NCI-H774 (cell line): ENCODE measurements at places on chromosomes 7 and 10.
A peak's percentile ranks its signal among the peaks of the same experiment; 100 is the strongest.

- DNase-seq: peak; percentile 44
Measured at GRCh38 chr7:151925446-151926335, 30.6 kb upstream of the GALNTL5 start.

GRCh38 chr7:25180592-25180923 is 47.7 kb downstream of the NPVF start:
- DNase-seq: no peak

GRCh38 chr10:126634911-126635310 is 35.6 kb downstream of the C10orf90 start:
- DNase-seq: no peak

DNA sequence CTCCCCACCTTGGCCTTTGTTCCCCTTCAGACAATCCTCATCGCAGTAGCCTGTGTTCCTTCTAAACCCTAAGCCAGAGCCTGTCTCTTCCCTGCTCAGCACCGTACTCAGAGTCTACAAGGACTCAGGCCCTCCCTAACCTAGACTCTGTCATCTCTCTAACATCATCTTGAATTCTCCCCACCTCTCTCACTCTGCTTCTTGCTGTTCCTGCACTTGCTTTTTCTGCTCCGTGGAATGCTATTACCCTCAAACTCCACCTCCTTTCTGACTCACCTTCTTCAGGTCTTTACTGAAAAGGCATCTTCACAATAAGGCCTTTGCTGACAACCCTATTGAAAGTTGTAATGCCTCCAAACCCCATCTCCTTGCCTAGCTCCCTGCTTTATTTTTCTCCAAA is 141.0 kb downstream of the DKK1 start:
- no peak for DNase-seq

DNA sequence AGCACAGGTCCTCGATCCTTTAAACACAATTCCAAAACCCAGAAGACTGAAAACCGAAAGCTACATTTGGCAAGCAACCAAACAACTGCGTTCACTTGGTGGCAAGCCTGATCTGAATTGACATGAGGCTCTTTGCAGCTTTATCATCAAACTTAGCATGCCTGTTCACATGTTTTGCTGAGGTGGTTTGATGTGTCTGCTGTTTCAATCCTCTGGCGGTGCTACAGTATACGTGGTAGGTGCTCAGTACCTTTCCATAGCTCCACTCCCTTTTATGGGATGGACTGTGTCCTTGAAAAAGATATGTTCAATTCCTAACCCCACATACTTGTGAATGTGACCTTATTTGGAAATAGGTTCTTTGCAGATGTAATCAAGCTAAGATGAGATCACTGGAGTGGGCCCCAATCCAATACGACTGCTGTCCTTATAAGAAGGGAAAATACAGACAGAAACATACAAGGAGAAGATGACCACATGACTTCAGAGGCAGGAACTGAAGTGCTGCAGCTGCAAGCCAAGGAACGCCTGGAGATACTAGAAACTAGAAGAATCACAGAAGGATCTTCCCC is 33.4 kb downstream of the CCDC6 start:
- DNase-seq: no peak

- DNase-seq: no peak
Measured at GRCh38 chr7:117098457-117098856, 145.2 kb downstream of the ST7 start.

GRCh38 chr7:39429421-39429820 is 136.8 kb upstream of the YAE1 start:
- DNase-seq: no peak

- DNase-seq: no peak
Measured at GRCh38 chr10:112517451-112517862, 70.4 kb downstream of the VTI1A start.

DNA sequence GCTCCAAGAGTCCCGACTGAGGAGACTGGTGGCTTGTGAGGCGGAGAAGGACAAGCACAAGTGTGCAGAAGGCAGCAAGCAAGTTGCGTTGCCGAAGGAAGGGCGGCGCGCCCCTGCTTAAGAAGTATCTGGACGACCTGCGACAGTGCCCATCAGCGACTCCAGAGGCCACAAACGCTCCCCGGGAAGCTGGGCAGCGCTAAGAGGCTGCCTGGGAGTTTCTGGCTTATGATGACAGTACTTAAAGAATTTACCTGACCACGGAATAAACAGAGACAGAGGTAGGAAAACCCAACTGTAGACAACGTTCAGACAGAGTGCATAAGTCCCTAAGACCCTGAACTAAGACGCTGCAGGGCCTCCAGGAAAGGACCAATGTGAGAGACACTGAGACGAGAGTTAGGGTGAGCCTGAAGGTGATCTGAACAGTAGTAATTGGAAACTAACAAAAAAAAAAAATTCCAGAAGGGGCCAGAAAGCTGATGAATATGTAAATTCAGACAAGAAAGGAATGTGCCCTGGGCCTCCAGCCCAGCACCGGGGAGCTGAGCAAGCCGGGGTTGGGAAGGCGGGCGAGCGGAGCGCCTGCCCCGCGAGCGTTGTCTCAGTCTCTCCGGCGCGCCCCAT is 1.0 kb downstream of the OSBPL3 start:
- no peak for DNase-seq

- DNase-seq: no peak
Measured at GRCh38 chr10:66892871-66893270, 33.0 kb upstream of the LRRTM3 start.

- DNase-seq: no peak
Measured at GRCh38 chr7:27608776-27609495, 53.7 kb downstream of the HIBADH start.

- DNase-seq: no peak
Measured at GRCh38 chr10:70843333-70843732, 27.6 kb downstream of the SGPL1 start.

GRCh38 chr7:7354674-7355073 is 172.3 kb downstream of the C1GALT1 start:
- DNase-seq: no peak

DNA sequence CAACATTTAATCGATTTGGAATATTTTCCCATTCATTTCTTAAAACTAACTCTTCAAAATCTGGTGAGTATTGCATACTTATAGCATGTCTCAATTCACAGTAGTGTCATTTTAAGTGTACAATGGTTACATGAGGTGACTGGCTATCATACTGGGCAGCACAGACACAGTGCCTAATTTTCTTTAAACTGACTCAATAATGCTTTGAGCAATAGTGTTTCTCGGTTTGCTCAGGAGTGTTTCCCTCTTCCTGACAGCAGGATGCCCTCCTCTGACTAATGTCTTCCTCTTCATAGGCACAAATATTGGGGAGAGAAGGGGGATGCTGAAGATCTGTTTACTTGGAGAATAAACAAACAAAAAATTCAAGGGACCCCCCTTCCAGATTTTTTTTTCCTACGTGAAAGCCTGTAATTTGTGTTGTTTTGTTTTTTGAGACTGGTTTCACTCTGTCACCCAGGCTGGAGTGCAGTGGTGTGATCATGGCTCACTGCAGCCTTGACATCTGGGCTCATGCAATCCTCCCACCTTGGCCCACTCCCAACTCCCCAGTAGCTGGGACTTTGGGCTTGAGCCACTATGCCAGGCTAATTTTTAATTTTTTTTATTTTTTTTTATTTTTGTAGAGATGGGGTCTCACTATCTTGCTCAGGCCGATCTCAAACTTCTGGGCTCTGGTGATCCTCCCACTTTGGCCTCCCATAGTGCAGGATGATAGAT is 2.2 kb downstream of the MRC1 start:
- no peak for DNase-seq

GRCh38 chr10:24027107-24027506 is 181.8 kb upstream of the KIAA1217 start:
- DNase-seq: no peak

DNA sequence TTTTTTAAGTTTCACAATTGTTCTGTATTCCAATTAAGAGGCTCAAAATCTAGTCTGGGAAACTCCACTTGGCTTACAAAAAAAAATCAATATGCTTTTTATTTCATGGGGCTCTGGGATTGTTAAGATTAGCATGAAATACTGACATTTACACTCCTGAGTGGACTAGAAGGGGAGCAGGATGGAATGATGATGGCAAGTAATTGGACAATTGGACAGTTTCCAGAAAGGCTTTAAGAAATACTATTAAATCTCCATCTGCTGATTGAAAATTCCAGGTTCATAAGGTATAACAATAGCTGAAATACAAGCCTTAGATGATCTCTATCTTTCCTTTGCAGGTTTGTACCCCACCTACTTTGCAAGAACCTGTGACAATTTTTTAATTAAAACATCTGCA is 184.4 kb downstream of the LRRTM3 start:
- DNase-seq: no peak

DNA sequence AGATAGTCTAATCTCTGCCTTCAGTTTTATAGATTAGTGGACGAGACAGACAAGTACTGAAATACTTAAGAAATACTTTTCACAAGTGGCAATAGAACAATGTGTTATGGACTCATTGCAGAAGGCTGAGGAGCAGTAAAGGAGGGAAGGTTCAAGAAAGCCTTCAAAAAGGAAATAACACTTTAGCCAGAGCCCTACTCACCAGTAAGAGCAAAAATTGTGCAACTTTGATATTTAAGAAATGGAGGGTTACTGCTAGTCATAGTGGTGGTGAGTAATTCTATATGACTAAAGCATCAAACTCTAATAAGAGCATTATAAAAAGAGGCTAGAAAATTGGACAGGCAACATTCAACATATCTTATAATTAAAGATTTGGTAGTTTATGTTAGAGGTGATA is 28.8 kb downstream of the PTPN12 start:
- DNase-seq: no peak

DNA sequence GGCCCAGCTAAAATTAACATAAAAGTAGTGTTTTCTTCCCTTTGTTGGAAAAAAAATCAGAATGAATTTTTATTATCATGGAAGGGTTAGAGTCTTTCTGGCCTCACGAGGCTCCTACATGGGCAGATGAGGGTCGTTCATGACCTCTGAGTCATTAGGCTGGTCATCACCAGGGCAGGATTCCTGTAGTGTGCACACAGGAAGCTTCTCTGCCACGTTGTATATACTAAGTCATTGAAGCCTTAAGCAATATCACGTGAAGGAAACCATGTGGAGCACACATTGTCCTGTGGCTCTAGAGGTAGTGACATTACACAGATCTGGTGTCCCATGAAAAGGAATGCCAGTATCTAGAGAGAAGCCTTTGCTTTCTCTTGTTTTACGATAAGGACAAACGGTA is 84.7 kb upstream of the C1QL3 start:
- no peak for DNase-seq

- DNase-seq: peak; percentile 74
Measured at GRCh38 chr7:20906801-20907453, 120.2 kb upstream of the SP8 start.

DNA sequence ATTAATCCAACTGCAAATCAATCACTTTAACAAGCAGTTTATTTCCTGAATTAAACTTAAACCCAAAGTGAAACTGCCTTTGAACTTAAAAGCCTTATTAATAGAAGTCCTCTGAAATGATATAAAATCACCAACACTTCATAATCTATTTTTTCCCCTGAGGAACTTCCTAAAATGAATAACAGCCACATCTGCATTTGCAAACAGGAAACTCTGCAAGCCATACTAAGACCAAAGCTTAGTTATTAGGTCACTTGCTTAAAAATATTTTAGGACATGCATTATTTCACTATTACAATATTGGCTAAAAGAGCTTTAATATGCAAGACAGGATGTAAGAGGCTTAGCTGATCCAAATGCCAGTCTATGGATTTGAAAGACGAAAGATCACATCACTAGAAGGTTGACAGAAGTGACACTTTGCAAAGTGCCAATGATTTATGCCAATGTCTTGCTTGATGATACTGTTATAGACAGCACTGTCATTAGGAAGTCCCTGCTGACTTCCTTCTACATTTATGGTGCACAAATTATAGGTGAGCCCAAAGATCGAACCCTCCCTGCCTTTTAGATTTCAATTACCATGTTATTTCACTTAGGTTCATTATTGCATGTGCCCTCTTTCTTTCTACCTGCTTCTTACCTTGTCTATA is 99.9 kb upstream of the SKAP2 start:
- DNase-seq: no peak

- DNase-seq: no peak
Measured at GRCh38 chr10:21522631-21523406, 2.7 kb downstream of the SKIDA1 start.

- DNase-seq: no peak
Measured at GRCh38 chr7:29565982-29566746, 2.5 kb downstream of the PRR15 start.

DNA sequence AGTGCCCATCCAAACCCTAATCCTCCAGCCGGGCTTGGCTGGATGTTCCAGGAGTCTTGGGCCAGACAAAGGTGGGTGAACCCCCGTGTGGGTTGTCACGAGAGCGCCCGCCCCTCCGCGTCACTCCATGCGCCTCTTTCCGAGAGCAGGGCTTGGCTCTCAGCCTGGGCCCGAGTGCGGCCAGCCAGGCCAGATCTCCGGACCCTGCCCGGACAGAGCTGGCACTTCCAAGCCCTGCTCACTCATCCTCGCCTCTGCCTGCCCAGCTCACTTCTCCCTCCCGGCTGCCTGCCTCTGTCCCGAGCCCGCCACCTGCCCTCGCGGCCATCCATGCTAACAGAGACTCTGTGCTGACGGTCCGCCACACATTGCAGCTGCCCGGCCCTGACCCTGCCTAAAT is 34.6 kb downstream of the AGAP3 start:
- no peak for DNase-seq

- no peak for DNase-seq
Measured at GRCh38 chr7:7682861-7683260, 35.5 kb downstream of the RPA3 start.

DNA sequence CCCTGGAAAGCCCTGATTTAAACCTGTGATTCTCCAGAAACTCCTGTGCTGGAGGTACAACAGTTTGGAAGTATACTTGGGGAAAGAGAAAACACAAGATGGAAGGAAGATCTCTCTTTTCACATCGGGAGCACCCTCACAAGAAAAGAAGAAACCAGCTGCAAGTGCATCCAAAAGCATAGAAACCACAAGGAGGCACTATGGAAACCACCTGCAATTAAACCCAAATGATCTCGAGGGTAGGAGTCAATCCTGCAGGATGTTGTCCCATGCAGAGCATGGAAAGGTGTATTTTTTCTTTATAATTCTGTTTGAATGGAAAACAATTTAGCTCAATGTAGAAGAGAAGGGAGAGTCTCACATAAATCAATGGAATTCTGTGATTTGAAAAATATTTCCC is 210.5 kb downstream of the TWIST1 start:
- no peak for DNase-seq

- DNase-seq: no peak
Measured at GRCh38 chr7:148662646-148663045, 36.1 kb upstream of the CUL1 start.

DNA sequence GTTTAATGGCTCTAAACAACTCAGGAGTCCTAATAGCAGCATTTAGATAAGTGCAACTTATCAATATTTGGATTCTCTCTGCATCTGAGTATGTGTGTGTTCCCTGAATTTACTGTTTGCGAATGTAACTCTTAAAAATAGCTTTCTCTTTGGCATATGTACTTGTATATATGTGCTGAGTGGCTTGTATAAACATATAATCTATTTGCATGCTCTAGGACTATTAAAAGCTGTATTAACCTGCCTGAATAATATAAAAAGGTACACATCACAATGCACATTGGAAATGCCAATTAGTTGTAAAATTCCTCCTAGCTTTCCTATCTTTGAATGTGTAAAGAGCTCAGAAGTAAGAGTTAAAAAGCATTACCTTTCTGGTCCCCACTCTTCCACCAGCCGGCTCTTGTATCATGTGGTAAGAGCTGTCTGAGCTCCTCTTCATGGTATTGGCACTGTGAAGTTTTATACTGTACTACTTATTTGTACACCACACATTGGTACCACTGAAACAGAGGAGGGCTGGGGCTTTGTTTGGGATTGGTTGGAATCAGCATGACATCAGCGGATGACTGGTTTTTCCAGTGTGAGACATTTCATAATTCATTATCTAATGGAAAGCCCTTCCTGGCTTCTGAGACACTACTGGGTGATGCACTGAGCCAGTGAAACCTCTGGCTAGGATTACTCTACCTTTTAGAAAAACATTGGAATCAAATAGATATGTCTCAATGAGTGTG is at the start of gene INHBA:
Gene INHBA, minus strand, starts transcription at position 456 of the 737 bp plus-strand sequence. CDS start 2,716 bp downstream, outside the sequence.
- no peak for DNase-seq
